ENCODE measurements at places on chromosomes 2 and 18.

- DNase-seq: no peak
Observed at GRCh38 chr18:63559567-63560491, 17.7 kb downstream of the SERPINB12 start.

DNA sequence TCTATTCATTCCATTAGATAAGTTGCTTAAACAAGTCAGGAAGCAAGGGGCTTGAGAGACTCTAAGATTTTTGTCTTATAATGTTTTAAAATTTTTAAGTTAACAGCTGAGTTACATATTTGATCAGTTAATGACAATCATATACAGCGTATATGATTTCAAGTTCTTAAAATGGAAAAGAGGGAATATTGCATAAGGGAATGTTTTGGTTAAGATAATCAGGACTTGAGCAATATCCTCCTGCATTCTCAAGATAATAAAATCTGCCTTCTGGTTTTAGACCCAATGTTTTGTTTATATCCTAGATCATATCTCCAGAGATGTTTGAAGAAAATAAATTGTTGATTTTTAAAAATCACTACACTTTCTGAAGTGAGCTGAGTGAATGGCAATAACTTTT is 13.4 kb upstream of the DYNC1I2 start:
- DNase-seq: no peak

- DNase-seq: no peak
Observed at GRCh38 chr2:182259629-182260150, 167.1 kb downstream of the PDE1A start.

GRCh38 chr2:202721621-202722020 is 86.9 kb downstream of the FAM117B start:
- no peak for DNase-seq

DNA sequence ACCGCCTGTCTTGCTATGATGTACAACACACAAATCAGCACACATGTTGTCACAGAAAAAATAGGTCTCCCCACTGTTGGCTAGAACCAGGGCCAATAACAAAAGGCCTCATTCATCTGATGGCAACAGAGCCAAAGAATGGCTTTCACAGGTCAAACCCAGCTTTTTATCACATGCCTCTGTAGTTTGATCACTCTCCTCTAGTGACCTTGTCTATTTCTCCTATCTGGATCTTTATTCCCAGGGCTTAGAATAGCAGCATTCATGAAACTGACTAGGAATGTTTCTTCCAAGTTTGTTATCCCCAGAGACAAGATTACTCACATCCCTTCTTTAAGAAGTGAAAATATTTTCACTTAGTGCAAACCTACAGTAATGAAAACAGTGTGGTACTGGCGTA is 285.8 kb upstream of the GYPC start:
- DNase-seq: no peak

GRCh38 chr2:30264274-30264673 is 32.9 kb downstream of the LBH start:
- DNase-seq: no peak

GRCh38 chr2:12665334-12665733 is 51.4 kb upstream of the TRIB2 start:
- peak; percentile 40 for DNase-seq

GRCh38 chr2:219444566-219445091 is 10.0 kb downstream of the SPEG start:
- DNase-seq: peak; percentile 43

DNA sequence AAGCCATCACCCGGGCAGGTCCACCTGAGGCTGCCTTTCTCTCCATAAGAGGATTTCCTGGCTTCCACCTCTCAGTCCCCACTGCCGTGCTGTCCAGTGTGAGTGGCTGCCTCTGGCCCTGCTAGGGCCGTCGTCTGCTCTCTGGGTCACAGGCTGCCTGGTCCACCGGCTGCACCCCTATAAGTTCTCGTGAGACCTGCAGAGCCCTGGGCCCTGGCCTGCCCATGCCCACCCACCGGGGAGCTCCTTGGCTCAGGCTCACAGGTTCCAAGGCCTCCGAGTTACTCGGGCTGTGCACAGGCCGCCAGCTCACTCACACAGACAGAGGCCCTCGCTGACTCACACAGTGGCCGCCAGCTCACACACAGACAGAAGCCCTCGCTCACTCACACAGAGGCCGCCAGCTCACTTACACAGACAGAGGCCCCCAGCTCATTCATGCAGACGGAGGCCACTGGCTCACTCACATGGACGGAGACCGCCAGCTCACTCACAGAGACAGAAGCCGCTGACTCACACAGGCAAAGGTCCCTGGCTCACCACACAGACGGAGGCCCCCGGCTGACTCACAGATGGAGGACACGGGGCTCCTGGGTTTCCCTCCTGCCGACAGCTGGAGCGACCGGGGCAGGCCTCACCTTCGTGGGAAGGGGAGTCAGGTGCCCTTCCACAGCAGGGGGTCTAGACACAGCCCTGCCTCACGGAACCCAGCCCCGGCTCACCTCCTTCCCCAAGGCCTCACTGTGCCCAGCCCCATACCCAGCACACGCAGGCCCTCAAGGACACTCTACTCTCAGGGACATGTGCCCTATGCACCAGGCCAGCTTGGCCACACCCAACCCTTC is 334.1 kb upstream of the MYT1L start:
- peak; percentile 46 for DNase-seq

DNA sequence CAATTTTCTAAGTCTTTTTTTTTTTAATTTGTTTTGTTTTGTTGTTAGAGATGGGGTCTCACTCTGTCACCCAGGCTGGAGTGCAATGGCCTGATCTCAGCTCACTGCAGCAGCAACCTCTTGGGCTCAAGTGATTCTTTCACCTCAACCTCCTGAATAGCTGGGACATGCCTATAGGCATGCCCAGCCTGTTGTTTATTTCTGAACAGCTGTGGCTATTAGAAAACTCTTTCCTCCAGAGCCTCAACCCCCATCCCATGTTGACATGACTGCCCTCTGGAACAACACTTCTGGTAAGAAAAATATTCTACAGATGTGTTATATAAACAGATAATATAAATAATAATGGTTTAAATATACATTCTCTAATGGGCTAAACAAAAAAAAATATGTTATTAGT is 44.4 kb upstream of the TWSG1 start:
- no peak for DNase-seq

DNA sequence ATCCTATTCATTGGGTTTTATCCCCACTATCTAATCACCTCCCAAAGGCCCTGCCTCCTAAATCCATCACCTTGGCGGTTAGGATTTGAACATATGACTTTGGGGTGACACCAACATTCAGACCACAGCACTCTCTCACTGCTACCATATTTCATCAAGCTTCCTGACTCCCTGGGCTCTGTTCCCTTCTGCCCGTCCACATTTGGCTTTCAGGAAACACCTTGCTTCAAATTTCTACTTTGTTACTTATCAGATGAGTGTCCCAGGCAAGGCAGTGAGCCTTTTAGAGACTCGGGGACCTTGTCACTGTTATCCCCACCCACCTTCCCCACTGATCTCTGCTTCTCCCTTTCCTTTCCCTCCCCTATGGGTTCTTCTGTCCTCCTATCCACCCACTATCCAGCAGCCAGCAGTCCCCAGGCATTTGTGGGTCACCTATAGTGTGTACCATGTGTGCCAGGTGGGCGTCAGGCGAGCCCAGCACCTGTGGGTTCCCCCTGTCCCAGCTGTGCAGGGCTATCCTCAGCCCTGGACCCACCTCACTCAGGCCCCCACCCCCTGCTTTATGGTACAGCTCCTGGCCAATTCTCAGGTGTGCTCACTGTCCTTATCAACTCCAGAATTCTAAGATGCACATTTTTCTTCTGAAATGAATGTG is 230.9 kb downstream of the LOXHD1 start:
- no peak for DNase-seq

GRCh38 chr2:101909760-101910159 is 82.0 kb upstream of the IL1R2 start:
- DNase-seq: no peak

DNA sequence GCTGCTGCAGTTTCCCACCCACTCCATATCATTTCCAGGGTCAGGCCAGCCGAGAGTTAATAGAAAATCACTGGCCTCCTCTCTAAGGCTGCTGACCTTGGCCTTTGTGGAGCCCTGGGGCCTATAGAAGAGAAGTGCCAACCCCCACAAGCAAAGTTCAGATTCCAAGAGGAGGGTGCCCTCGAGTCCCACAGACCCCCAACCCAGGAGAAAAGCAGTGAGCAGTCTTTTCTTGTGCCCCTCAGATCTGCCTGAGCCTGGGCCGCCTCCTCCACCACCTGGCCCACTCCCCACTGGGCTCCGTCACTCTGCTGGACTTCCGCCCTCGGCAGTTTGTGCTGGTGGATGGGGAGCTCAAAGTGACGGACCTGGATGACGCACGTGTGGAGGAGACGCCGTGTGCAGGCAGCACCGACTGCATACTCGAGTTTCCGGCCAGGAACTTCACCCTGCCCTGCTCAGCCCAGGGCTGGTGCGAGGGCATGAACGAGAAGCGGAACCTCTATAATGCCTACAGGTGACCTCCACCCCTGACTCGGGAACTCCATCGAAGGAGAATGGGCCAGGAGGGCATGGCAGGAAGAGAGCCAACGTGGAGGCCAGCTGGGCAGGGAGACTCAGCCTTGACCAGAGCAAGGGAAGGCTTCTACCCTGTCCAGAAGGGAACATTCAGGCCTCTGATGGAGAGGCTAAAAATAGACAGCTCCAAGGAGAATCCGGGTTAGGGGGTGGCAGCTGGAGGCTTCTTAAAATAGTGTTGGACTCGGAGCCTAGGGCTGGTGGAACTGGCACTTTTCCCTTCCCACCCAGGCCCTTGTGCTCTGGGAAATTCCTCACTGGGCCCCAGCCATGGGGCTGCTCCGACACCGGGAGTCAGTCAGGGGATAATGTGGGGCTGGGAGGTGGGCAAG is 6.2 kb downstream of the PKDCC start:
- no peak for DNase-seq

- no peak for DNase-seq
Observed at GRCh38 chr2:82985572-82986197, 1473.4 kb downstream of the SUCLG1 start.

DNA sequence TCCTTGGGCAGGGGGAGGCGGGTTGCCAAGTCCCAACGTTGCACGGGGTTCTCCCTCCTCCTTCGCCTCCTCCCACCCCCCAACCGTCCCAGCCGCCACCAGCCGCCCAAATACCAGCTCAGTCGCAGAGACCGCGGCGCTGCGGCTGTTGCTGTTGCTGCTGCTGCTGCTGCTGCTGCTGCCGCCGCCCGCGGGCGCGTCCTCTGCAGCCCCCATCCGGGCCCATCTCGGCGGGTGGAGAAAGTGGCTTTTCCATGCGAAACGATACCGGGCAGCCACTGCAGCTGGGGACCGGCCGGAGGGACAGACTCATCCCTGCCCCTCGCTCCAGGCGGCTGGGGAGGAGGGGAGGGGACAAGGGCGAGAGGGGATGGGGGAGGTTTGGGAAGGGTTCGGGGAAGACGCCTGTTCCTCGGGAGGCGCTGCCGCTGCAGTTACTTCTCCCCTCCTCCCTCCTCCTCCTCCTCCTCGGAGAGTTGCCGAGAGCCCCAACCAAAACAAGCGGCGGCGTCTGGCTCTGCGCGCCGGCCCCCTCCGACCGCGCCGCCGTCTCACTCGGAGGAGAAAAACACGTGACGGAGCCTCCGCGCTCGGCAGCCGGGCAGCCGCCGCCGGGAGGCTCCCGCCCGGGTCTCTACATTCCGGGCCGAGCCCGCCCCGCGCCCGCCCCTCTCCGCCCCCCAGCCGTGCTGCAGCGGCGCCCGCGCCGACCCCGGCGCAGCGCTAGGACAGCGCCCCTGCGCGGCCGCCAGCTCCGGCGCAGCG is at the start of gene IRS1:
Gene IRS1, minus strand, starts transcription at position 610 of the 765 bp plus-strand sequence. CDS start 1,082 bp downstream, outside the sequence.
- DNase-seq: peak; percentile 89

- DNase-seq: no peak
Observed at GRCh38 chr2:6368281-6368680, 497.4 kb downstream of the CMPK2 start.

GRCh38 chr2:84257831-84258230 is 201.2 kb downstream of the SUCLG1 start:
- DNase-seq: no peak

DNA sequence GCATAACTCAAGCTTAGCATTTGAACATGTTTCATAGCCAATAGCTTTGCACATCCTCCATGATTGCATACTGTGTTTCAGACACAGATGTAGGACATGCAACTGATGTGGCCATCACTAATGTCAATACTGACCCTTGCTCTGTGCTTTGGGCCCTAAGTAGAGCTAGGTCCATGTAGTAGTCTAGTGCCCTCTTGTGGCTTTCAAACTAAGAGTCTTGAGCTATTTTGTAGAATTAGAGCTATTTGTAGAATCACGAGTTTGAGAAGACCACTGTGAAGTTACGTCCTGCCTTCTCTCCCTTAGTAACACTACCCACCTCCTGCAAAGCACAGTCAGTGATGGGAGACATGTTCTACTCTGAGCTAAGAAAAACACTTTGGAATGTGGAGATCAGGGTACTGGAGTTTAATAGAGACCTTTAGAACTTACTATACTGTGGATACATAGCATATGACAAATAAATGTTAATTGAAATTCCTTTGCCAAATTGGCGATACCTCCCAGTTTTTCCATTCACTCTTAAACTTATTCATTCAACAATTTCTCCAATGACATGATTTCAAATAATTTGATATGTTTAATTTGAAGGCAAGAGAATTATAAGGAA is 306.5 kb upstream of the TNP1 start:
- no peak for DNase-seq

DNA sequence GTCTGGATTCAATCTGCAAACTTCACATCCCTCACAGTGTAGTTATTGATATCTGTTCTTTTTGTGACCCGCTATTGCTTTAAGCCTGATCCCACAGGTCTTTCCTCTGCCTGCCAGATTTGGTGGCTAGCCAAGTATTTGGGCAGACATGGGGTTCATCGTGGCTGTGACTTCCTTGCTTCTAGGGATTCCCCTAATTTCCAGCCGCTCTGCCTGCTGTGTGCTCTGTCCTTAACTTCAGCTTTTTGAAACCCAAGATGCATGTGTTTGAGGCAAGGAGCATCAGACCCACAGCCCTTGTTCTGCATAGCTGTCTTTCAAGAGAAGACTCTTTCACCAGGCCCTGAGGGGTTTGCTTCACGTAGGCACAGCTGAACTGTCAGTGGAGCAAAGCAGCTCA is 54.2 kb downstream of the NCAPH start:
- DNase-seq: no peak

DNA sequence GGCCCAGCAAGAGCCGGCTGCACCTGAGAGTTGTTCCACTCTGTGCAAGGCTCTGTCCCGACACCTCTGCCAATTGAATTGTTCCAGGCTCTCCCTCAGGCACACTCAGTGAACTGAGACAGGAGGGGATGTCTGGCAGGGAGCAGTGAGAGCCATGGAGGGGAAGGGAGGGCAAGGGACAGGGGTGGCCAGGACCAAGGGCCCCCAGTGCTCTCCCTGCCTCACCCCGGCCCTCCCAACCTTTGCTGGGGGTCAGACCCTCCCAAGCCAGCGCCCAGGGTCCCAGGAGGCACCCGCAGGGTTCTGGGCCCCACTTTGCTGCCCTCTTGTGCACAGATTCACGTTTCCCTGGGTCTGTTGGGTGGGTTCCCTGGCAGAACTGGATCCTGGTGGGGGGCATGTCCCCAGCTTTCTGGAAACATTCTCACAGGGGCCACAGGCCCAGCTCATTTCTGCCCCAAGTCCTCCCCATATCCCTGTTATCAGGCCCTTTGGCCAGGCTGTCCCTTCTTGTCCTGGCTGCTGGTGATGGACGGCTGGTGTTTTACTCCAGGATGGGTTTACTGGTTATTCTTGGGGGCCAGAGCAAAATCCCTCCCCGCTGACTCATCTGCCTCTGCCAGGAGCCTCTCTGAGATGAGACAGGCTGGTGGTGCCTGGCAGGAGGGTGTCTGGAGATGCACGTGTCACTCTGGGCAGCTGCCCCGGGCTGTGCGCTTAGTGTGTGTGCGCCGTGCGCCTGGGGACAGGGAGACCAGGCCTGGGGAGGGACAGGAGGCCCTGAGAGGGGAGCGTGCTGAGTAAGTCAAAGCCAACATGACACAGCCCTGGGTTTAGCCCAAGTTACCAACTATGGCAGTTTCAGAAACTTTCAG is 136.5 kb upstream of the CTDP1 start:
- DNase-seq: peak; percentile 41

- no peak for DNase-seq
Observed at GRCh38 chr2:190062053-190062452, 476 bp downstream of the MSTN start.

All from left hindlimb (tissue), 1 donor.